RCC 7860 (cell line): ENCODE measurements at places on chromosomes 12 and 14.
A peak's percentile ranks its signal among the peaks of the same experiment; 100 is the strongest.

- DNase-seq, result peak; percentile 41
Observed at GRCh38 chr12:82627799-82628198, 58.9 kb upstream of the TMTC2 start.

DNA sequence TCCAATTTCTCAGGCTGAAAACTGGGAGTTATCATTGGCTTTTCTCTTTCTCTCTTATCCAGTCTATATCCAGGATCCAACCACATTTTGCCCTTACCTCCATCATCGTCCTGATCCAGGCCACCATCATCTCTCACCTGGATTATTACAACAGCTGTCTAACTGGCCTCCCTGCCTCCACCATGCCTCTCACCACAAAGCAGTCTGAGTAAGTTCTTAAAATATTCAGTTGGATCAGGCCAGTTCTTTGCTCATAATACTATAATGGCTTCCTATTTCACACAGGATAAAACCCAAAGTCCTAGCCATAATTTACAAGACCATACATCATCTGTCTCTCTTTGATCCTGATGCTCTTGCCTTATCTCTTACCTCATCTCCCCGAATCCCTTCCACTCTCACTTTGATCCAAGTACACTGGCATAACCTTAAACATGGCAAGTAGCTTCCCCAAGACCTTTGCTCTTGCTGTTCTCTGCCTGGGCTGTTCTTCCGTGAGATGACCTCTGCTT lies 133.4 kb upstream of the RAP1B start:
- no peak for DNase-seq

GRCh38 chr12:50507474-50507838 lies 2.7 kb downstream of the DIP2B start:
- DNase-seq, result no peak

- no peak for DNase-seq
Observed at GRCh38 chr12:50182461-50182860, 15.3 kb upstream of the CERS5 start.

- no peak for DNase-seq
Observed at GRCh38 chr14:23357261-23357660, 4.6 kb upstream of the SLC22A17 start.

- DNase-seq, result no peak
Observed at GRCh38 chr12:69007101-69007854, 74.3 kb upstream of the CPM start.

- DNase-seq, result peak; percentile 56
Observed at GRCh38 chr12:98532687-98533304, 17.4 kb downstream of the TMPO start.
